Gastroesophageal sphincter (tissue), 4 donors: ENCODE measurements at places on chromosomes 16 and 17. TPM values are rescaled to one million over a fixed set of nuclear protein-coding genes. Genes with fewer than 3 reads are reported as not detected.

The MLLT6 gene
- 101 TPM for total RNA-seq

DNA sequence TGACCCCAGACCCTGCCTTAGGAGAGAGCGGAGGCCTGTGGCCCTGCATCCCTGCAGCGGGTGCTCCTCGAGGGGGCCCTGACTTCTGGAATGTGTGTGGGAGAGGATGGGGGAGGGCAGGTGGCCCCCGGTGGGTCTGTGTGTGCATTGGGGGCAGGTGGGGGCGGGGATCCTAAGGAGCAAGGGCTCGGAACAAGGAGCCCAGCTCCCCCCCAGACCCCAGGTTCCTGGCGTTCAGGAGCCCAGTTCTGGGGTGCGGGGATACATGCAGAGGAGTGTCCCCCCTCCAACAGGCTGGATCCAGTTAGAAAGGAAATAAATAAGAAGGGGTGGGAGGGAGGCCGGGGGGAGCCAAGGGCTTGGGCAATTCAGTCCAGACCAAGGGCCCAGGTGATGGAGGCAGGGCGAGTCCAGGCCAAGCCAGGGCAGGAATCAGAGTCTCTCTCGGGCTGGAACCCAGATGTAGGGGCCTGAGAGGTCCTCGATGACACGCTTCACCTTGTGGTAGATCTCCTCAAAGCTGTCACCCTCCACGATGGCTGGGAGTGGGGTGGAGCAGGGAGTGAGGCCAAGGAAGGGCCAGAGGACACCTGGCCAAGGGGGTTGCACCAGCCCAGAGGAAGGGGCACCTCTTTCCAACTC is 11.2 kb upstream of the ASGR1 start:
- no peak for ATAC-seq

GRCh38 chr16:55297062-55297909 is 26.7 kb upstream of the IRX6 start:
- no peak for ATAC-seq

DNA sequence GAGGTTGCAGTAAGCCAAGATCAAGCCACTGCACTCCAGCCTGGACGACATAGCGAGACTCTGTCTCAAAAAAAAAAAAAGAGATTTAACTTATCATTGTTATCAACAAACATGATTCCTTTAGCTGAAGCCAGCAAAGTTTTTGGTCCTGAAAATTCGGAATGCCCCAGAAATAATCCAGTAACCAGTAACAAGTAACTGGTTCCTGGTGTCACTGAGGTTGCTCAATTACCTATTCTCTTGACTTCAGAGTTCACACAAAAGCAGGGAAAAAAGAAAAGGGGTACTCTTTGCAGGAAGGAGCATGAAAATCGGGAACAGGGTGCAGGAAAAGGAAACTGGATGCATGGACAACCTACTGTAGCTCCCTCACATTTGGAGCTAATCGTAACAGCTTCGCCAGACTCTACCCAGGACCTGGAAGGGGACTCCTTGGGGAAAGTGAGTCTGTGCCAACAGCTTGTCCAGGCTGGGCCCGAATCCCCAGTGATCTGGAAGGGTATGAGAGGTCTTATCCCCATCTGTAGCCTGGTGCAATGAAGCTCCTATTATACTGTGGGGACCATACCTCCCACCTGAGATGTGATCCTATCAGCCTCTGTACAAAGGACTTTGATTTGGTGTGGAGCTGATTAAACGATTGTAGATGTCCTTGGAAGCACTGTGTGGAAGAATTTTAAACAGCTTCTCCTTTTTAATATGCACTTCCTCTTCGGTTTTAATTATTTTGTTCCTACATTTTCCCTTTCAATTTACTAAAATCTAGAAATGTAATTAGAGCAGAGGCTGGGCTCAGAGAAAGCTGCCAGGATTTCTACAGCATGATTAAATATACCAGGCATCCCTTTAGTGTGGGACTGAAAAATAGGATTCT is 3.4 kb upstream of the SPOP start:
- ATAC-seq: no peak
